ENCODE measurements at places on chromosomes 16 and 17.

DNA sequence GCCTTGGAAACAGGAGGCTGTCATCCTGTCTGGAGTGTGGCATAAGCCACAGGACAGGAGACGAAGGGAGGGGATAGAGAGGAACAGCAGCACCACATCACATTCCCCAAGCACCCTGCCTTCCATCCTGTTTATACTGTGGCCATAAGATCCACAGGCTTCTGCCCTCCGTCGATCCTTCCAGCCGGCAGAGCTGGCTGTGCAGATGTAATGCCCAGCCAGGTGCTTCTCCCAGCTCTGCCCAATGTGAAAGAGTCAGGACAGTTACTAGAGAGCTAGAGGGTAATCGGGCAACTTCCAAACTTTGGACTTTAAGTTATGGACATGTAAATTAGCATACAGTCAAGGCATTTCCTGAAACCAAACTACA is 368.4 kb downstream of the SOX9 start:
- no peak for DNase-seq

DNA sequence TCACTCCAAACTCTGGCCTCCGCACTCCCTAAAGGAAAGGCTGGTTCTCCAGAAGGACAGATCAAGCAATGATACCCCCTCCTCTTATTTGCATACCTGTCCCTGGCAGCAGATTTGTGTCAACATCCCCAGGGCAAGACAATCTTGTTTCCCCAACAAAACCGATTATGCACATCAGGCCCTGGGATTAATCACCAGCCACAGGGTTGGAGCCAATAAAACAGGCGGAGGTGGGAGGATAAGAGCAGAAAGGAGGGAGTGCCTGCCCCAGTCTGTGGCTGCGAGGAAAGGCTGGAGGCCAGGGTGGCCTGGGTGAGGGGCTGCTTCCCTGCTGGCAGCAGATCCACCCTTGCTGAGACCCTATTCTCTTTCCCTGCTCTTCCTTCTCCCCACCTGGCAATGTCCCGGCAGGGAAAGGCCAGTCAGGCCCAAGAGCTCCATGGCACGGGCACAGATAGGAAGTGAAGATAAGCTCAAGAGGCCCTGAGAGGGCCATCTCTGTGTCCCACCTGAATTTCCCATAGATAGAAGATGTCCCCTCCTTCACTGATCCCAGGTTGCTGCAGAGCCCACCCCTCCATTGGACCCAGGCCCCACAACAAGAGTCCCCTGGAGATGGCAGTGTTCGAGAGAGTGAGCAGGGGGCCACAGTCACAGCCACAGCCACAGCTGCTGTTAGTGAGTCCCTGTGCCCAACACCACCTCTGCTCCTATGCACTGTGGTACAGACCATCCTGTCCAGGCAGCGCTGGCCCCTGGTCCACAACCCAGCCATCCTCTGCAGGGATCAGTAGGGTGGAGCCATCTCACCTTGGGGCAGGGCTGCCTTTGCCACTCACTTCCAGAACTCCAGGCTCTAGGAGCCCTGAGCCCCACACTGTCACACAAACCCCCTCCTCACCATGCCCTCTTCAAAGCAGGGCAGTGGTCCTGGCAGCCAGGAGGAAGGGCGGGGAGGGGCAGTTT is 137.5 kb downstream of the SDK2 start:
- DNase-seq = no peak

GRCh38 chr17:72687886-72688285 is 404.6 kb downstream of the SLC39A11 start:
- no peak for DNase-seq

GRCh38 chr16:79534143-79534542 is 66.4 kb downstream of the MAF start:
- DNase-seq = no peak

DNA sequence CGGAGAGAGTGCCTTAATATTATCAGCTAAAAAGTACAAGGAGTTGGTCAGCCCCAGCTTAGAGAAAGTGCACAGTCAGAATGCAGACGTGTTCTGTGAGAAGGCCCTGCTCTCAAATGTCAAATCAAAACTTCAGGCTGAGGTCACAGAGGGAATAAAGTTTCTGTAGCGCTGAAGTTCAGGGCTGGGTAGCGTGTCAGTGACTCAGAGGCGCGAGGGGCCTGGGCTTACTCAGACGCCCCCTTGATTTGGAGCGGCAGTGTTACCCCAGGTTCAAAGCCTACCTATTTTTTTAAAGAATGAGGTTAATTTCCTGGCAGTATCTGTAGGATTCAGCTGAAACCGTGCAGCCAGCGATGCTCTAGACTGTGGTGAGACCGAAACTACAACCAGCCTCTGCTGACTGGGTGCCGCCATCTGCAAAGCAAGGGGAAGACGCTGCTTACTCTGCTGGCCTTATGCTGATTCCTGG is 4.8 kb downstream of the CIAO3 start:
- peak; percentile 83 for DNase-seq

GRCh38 chr16:57870753-57871454 is 68.6 kb upstream of the KIFC3 start:
- no peak for DNase-seq

DNA sequence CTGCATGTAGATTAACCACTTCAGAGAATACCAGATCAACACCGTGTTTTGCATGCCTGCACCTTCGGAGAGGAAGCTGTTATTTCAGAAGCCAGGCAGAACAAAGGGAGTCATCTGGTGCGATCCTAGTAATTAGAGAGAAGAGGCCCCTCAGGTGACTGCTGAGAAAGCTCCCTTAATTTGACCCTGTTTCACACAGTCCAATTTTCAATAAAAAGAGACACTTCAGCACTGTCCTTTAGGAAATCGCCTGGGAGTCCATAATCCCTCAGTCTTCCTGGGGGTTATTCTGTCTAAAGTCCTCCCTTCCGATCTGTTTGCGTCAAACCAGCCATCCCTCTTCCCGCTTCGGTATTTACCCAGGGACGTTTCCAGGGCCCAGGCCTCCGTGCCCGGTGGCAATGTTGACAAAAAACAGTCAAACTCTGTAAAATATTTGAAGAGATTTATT is 23.4 kb upstream of the TNRC6C start:
- DNase-seq = no peak

DNA sequence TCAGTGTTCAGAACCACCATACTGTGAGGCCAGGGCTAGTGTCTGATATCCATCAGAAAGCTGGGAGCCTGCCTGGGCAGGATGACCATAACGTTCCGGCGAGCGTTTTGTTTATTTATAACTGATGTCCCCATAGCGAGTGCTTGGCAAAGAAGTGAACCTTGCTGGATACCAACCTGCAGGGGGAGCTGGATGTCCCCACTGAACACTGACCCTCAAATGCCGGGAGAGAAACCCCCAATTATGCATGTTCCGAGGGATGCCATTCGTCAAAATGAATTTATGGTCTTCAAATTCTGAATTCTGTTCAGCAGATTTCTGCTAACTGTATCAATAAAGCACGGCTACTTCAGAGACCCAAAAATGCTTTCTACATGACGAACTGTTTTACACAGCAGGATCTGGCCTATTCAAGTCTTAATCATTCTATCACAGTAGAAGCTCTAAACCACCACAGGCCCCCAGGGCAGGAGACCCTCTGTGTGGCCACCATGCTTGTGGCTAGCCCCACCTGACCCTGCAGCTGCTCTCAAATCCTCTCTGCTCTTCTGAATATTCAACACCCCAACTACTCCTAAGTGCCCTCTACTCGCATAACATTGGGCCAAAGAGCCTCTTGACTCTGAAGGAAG is 15.2 kb downstream of the MED24 start:
- no peak for DNase-seq

DNA sequence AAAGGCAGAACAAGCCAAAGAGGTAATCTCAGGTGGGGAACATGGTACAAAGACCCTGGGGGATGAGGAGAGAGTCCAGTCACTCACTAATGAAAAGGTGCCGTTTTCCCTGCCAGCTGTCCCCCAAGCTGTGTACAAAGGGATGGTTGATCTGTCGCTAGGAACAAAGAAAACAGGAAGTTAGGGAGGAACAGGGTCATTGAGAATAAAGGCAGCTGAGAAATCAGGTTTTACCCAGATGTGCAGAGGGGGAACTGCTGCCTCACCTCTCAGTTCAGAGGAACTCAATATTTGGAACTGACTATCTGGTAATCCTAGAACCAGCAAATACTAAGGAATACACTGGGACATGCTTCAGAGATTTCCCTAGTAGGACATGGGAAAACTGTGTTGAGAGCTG is 1.5 kb downstream of the RSKR start:
- DNase-seq = no peak

DNA sequence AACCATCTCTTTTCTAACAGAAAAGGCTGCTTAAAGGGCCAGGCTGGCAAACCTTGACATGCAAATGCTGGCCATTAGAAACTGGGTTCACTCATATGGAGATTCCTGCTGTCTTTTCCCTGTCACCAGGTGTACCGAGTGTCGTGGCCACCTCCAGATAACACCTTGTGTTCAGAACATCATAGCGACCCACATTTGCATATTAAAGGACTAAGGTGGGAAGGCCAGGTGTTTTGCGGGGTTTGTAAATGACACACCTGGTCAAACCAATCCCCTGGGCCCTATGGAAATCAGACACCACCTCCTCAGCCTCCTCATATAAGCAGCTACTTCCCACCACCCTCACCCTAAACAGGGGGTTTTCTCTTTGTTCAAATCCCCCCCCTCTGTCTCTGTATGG is 2.5 kb upstream of the AIPL1 start:
- no peak for DNase-seq

- DNase-seq = no peak
Observed at GRCh38 chr16:29684679-29685078, 5.7 kb downstream of the QPRT start.

DNA sequence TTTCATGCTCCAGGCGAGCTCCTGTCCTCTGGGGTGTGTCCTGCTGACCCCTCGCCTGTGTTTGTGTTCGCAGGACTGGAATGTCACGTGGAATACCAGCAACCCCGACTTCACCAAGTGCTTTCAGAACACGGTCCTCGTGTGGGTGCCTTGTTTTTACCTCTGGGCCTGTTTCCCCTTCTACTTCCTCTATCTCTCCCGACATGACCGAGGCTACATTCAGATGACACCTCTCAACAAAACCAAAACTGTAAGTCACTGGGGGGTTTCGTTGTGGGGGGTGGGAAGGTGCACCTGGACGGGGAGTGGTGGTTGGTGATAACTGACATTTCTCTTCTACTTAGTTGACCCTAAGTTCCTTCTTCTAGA is 58.3 kb downstream of the ABCC1 start:
- no peak for DNase-seq

DNA sequence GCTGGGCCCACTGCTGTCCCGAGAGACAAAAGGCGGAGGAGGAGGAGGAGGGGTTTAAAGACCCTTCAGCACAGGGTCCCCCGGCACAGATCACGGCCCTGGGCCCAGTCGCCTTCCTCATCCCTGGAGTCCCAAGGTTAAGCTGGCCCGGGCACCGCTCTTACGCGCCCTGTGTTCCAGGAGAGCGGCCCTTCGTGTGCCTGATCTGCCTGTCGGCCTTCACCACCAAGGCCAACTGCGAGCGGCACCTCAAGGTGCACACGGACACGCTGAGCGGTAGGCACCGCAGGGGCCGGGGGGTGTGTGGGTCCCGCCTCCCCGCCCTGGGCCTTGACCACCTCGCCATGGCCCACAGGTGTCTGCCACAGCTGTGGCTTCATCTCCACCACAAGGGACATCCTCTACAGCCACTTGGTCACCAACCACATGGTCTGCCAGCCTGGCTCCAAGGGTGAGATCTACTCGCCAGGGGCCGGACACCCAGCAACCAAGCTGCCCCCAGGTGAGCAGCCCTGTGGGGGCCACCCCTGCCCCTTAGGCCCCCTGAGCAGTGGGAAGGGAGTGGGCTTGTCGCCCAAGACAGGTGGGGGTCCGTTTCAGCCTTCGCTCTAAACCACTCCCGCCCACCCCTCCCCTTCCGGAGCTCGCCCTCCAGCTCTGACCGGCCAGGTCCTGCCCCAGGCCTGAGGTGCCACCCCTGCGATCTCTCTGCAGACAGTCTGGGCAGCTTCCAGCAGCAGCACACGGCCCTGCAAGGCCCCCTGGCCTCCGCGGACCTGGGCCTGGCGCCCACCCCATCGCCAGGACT is 37.6 kb upstream of the ZC3H18 start:
- no peak for DNase-seq

GRCh38 chr16:79429381-79430190 is 171.0 kb downstream of the MAF start:
- no peak for DNase-seq

- DNase-seq = no peak
Observed at GRCh38 chr17:80804466-80804865, 187.2 kb upstream of the CHMP6 start.

DNA sequence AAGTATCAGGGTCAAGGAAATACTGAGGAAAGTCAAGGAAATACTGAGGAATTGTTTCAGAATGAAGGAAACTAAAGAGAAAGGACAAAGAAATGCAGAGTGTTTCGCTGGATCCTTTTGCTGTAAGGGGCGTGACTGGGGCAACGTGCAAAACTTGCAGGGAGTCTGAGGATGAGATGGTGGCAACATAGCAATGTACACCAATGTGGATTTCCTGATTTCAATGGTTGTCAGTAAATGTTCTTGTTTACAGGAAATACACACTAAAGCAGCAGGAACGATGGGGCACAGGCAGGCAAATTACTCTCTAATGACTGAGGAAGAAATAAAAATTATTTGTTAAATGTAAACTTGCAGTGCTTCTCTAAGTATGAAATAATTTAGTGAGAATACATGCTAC is 34.4 kb downstream of the ZZEF1 start:
- DNase-seq = no peak

- DNase-seq = no peak
Observed at GRCh38 chr17:52306314-52306713, 147.8 kb upstream of the CA10 start.

DNA sequence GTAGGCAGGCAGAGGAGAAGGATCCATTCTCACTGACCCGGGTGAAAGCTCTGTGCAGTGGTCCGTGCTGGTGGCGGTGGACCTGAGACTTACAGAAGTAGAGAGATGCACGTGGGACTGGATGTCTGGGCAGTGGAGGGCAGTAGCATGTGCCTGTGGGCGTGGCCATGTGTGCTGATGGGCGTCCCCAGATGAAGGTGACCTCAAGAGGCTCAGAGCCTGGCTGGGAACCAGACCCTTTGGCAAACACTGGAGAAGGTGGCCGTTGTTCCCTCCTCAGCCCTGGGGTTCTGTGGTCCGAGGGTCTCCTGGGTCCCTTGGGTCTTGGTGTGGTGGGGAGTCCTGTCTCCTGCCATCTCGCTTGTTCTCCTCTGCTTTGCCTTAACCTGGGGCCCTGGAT is 15.6 kb downstream of the WSCD1 start:
- DNase-seq = no peak

DNA sequence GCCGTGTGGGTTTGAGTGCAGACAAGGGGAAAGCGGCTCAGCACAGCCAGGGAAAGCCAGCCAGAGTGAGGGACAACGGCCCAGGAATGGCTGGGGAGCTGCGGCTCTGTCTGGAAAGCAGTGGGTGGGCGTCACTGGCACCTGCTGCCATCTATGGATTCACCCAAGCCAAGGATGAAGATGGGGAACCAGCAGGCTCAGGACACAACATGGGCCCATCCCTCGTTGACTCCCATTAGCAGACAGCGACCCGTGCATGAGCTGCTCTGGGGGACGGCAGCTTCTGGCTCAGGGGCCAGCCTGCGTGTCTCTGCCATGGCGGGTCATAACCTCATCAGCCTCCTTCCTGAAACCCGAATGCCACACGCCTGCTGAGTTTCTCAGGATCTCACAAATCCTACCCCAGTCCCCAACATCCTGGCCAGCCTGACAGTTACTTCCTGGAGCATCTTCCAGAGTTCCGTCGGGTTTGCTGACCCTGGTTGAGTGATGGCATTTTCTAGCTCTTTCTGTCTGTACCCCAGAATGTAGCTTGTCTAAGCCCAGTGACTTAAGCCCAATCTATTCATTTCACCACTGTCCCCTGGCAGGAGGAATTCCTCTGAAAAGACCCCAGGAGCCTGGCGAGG is 50.7 kb downstream of the SLC7A5 start:
- DNase-seq = no peak
